ENCODE measurements at places on chromosomes 13 and 19.

DNA sequence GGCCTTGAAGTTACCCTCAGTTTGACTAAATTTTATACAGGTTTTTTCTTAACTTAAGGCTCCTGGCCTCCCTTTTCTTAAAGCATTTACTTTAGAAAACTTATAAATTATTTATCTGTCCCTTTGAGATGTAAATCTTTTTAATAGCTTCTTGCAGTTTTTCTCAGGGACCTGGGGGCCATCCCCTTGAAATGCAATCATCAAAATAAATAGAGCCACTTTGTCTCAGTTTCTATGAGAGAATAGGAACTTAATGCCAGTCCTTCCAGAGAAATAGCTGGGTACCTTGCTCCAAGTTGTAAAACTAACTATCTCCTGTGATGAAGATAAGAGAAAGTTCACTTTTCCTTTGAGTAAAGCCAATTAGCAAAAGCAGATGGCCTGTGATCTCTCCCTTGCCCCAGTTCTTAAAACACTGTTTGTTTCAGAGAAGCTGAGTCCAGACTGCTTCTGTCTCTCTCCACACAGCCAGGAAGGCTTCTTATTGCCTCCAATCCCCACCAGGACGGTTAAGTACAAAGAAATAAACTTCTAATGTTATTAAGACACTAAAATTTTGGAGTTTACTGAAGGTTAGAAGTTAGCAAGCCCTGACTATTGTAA, 913.1 kb downstream of the OLFM4 start:
- no peak for DNase-seq

GRCh38 chr19:40705362-40705651, 11.4 kb downstream of the COQ8B start:
- no peak for DNase-seq

DNA sequence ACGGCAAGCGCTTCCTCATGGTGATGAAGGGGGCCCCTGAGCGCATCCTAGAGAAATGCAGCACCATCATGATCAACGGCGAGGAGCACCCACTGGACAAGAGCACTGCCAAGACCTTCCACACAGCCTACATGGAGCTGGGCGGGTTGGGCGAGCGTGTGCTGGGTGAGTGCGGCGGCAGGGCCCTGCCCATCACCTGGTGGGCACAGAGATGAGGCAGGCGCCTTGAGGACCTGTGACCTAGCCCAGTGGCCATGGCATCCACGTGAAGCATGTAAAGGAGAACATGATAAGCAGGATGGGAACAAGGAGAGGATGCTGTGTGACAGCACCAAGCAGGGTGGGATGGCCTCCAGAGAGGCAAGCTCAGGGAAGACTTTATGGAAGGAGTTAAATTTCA, 18.5 kb downstream of the ATP12A start:
- DNase-seq: no peak

GRCh38 chr19:32201636-32202051, 143.8 kb upstream of the ZNF507 start:
- DNase-seq: no peak

- DNase-seq: no peak
Measured at GRCh38 chr19:34999498-35000337, at the start of gene GRAMD1A. GRAMD1A (plus strand) TSS chr19:35000323; CDS start chr19:35000479, 156 bp downstream.

- no peak for DNase-seq
Measured at GRCh38 chr19:46602392-46603194, 1.5 kb downstream of the CALM3 start.

DNA sequence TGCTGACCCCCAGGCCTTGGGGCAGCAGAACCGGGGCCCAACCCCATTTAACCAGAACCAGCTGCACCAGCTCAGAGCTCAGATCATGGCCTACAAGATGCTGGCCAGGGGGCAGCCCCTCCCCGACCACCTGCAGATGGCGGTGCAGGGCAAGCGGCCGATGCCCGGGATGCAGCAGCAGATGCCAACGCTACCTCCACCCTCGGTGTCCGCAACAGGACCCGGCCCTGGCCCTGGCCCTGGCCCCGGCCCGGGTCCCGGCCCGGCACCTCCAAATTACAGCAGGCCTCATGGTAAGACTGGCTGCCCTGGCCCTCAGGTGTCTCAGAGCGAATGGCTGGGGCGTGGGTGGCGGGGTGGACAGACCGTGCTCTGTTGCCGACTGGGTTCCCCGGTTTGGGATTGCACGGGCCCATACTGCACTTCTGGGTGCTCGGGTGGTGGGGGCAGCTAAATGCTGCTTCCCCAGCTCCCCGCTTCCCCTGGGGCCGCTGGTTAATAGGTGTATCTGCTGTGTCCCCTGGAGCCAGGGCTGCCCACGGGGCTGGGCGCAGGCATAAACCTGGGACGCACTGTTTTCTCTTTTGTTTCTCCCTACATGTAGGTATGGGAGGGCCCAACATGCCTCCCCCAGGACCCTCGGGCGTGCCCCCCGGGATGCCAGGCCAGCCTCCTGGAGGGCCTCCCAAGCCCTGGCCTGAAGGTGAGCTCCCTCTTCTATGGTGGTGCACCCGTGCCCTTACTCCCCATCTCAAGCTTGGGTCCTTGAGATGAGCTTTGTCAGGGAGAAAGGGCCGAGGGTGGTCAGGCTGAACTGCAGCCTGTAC, 25.7 kb downstream of the SMARCA4 start:
- DNase-seq: no peak

GRCh38 chr13:42832341-42833096, 51.1 kb downstream of the FAM216B start:
- no peak for DNase-seq

GRCh38 chr13:79190932-79191331, 215.1 kb downstream of the RBM26 start:
- DNase-seq: no peak

DNA sequence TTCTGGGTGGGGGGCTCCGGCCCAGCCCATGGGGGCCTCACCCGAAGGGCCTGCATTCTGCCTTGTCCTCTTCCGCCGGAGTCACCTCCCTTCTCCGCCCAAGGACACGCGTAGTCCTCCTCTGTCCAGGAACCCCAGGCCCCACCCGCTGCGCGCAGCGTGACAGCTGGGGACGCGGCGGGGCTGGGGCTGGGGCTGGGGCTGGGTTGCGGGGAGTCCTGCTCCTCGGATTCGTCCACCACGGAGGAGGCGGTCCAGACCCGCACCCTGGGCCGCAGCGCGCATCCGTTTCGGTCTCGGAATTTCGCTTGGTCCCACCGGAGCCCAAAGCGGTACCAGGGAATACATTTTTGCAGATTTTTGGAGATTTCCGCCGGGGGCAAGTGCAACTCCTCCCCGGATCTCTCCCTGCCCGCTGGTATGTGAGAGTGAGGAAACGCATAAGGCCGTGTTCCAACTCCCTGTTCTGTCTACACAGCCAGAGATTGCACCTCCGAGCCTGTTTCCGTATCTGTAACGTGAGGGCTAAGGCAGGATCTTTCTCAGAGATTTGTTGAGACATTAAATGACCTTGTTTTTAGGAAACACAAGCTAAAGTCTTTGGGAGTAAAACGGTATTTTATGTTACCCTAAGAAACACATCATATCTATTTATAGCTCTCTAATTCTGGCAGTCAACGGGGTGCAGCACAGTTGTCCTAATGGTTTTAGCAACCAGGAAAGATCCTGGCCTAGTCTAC, at the start of gene COX7A1:
TSS of gene COX7A1 (minus strand) at position 96 of the 740 bp plus-strand sequence. CDS start at position 56, 40 bp downstream.
- no peak for DNase-seq

DNA sequence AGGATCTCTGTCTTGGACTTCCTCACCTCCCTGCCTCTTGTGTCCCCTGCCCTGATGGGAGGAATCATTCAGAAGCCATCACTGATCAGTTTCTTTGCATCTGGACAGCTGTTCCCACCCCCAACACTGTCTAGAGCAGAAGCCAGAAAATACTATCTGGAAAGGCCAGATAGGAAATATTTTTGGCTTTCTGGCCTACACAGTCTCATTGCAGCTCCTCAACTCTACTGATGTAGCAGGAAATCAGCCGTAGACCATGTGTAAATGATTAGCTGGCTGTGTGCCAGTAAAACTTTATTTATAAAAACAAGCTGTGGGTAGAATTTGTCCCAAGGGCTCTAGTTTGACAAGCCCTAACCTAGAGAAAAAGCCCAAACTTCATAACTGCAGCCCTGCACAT, 5.6 kb downstream of the SIGLEC7 start:
- no peak for DNase-seq

- no peak for DNase-seq
Measured at GRCh38 chr13:41494202-41494601, 36.9 kb downstream of the RGCC start.

DNA sequence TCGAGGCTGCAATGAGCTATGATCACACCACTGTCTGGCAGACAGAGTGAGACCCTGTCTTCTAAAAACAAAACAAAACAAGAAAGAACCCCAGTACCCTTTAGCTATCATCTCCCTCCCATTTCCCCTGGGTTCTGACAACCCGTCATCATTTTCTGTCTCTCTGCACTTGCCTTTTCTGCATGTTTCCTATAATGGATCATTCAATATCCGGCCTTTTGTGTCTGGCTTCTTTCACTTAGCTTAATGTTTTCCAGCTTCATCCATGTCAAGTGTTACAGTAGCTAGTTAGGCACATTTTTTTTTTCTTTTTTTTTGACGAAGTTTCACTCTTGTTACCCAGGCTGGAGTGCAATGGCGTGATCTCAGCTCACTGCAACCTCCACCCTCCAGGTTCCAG, 16.5 kb downstream of the AP2S1 start:
- DNase-seq: no peak

DNA sequence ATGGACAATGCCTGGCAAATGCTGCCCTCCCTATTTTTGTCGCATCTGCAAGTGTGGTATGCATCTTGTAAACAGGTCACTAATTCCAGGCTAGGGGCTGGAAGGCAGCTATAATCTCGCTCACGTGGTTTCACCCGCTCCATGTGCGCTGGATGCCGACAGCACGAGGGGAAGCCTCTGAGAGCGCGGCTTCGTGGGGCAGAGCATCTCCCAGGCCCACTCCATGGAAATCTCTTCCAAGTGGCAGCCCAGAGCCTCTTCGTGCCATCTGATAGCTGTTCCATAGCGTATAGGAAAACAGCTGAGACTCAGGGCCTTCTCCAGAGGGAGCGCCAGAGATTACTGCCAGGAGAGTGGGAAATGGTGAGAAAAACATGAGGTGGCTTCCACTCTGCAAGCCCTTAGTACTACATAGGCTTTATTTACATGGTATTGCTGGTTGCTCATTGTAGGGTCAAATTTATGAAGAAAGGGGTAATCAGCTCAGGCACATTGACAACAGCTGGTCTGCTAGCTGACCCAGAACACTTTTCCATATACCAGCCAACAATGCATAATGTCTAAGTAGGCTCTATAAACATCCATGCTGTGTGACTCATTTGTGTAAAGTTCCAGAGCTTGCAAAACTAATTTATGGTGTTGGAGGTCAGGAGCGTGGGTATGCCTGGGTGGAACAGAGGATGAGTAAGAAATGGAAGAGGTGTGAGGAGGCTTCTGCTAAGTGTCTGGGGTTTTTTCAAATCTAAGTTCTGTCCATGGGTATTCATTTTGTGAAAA, 165.2 kb downstream of the SHISA2 start:
- DNase-seq: no peak

DNA sequence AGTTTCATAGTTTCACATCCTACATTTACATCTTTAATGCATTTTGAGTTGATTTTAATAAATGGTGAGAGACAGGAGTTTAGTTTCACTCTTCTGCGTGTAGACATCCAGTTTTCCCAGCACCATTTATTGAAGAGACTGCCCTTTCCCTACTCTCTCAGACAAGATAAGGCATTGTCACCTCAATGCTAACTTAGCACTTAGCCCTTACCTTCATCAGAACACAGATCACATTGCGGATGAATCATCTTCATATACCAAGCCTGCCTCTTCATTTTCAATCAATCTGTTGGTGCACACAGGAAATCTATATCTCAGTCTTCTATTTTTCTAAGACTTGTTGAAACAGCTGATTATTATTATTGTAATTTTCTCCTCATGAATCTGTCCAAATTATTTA, 396.6 kb upstream of the NBEA start:
- DNase-seq: no peak

GRCh38 chr13:38993381-38993780, 2.8 kb upstream of the STOML3 start:
- DNase-seq: no peak

DNA sequence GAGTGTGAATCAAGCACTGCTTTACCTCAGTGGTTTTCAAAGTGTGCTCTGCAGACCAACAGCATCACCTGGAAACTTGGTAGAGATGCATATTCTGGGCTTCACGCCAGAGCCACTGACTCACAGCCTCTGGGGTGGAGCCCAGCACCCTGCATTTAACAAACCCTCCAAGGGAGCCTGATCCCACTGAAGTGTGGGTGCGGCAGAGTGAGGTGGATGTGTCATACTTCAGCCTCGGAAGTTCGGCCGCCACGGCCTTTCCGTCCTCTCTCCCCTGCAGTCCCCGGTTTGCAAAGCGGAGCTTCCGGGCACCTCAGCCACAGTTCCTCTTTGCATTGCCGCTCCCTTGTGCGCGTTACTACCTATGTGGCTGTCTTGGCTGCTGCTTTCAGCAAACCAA, 33.3 kb upstream of the MICU2 start:
- no peak for DNase-seq

GRCh38 chr13:90535421-90535820, 812.1 kb upstream of the MIR17HG start:
- no peak for DNase-seq

- DNase-seq: no peak
Measured at GRCh38 chr13:109160357-109160756, 530.9 kb downstream of the MYO16 start.

- no peak for DNase-seq
Measured at GRCh38 chr19:1457031-1457739, 7.3 kb downstream of the APC2 start.

- DNase-seq: no peak
Measured at GRCh38 chr13:72316716-72317115, 410.7 kb downstream of the MZT1 start.

GRCh38 chr13:25179832-25180774, 8.0 kb upstream of the AMER2 start:
- no peak for DNase-seq

DNA sequence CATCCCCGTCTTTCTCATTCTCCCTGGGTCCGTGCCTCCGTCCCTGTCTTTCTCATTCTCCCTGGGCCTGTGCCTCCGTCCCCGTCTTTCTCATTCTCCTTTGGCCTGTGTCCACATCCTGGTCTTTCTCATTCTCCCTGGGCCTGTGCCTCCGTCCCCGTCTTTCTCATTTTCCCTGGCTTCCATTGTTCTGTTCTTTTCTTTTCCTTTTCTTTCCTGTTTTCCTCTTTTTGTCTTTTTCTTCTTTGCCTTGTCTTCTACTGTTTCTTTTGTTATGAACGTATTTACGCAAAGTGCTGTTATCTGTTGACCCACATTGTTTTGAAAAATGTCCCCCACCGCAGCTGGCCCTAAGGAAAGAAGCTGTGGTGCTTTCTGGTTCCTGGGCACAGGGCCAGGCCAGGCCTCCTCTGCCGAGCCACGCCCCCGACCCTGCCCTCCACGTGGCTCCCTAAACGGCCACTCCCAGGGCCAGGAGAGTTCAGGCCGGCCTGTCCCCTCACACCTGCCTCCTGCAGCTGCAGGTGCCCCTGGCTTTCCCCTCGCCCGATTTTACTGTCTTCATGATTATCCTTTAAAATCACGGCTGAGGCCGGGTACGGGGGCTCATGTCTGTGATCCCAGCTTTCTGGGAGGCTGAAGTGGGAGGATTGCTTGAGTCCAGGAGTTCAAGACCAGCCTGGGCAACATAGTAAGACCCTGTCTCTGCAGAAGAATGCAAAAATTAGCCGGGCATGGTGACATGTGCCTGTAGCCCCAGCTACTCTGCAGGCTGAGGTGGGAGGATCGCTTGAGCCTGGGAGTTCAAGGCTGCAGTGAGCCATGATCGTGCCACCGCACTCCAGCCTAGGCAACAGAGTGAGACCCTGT, 14.0 kb upstream of the TMPRSS9 start:
- no peak for DNase-seq

GRCh38 chr19:11152318-11153062, 3.1 kb downstream of the SPC24 start:
- DNase-seq: no peak

- DNase-seq: no peak
Measured at GRCh38 chr13:33033051-33033812, 17.0 kb downstream of the KL start.

GRCh38 chr19:17873786-17874757, 2.3 kb downstream of the SLC5A5 start:
- DNase-seq: peak; percentile 26
